Left kidney (tissue), 8 donors: ENCODE measurements at places on chromosomes 1 and 21. TPM values are rescaled to one million over a fixed set of nuclear protein-coding genes. Genes with fewer than 3 reads are reported as not detected.

The RAVER2 gene
- polyA plus RNA-seq: 35.0 TPM

The ZNF683 gene
- not detected for polyA plus RNA-seq

The FCAMR gene
- polyA plus RNA-seq: 7.7 TPM

The MPZ gene
- polyA plus RNA-seq: 3.5 TPM

DNA sequence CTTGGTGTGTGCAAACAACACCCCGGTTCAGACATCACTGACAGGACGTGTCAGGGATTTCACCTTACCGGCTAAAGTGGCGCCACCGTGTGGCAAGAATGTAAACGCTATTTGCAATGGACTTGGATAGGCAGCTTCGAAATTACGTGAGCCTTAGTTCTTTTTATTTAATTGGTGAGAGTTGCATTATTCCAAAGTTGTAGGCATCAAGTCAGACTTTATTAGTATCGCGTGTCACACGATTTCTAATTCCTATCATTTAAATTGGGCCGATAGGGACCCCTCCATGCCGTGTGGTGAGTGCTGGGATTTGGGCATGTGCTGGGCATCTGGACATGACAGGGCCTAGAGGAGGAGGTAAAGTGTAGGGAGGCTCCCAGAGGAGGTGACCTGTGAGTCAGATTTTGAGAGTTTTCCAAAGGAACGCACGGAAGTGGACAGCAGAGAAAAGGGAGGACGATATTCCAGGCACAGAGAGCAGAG is 14.5 kb upstream of the CPT2 start:
- DNase-seq: peak; percentile 82

DNA sequence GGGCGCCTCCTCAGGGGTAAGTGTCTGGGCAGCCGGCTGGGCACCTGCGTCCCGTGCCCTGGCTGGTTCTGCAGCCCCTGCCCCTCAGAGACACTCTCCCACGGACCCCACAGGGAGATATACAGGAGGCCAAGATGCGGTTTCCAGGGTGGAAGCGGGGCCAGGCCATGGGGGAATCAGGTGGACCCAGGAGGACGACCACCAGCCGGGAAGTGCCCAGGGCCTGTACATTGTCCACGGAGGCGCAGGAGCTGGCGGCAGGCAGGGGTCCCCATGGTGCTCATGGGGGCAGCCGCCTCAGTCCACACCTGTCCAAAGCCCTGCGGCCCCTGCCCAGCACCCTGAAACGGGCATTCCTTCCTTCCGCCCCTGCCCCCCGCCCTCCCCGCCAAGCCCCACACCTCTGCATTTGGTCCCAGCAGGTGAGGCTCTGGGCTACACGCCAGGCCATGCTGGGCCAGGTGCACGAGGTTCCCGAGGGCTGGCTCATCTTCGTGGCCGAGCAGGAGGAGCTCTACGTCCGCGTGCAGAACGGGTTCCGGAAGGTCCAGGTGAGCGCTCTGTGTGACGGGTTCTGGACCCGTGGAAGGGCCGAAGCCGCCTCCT is 36.7 kb downstream of the SLC19A1 start:
- DNase-seq: no peak

GRCh38 chr1:2606881-2607621 is 20.5 kb downstream of the PRXL2B start:
- no peak for DNase-seq

GRCh38 chr1:153833171-153833570 is 58.0 kb downstream of the SLC27A3 start:
- no peak for DNase-seq

DNA sequence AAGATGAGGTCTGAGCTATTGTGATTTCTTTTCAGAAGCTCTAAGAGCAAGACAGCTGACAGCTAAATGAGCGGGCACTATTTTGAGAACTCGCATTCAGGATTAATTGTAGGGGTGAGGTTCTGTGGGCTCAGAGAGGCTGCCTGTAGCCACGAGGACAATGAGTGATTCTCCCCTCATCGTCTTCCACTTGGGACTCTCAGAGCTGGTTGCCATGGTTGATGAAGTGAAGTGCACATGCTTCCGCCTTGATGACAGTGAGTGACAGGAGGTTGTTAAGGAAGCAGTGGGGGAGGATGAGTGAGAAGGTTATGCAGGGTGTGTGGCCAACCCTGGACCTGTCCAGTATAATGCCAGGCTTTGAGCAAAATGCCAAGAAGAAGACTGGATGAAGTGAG is 341.7 kb downstream of the PCP4 start:
- no peak for DNase-seq
